Bone marrow (tissue), 2 donors: ENCODE measurements at places on chromosomes 4 and X.

DNA sequence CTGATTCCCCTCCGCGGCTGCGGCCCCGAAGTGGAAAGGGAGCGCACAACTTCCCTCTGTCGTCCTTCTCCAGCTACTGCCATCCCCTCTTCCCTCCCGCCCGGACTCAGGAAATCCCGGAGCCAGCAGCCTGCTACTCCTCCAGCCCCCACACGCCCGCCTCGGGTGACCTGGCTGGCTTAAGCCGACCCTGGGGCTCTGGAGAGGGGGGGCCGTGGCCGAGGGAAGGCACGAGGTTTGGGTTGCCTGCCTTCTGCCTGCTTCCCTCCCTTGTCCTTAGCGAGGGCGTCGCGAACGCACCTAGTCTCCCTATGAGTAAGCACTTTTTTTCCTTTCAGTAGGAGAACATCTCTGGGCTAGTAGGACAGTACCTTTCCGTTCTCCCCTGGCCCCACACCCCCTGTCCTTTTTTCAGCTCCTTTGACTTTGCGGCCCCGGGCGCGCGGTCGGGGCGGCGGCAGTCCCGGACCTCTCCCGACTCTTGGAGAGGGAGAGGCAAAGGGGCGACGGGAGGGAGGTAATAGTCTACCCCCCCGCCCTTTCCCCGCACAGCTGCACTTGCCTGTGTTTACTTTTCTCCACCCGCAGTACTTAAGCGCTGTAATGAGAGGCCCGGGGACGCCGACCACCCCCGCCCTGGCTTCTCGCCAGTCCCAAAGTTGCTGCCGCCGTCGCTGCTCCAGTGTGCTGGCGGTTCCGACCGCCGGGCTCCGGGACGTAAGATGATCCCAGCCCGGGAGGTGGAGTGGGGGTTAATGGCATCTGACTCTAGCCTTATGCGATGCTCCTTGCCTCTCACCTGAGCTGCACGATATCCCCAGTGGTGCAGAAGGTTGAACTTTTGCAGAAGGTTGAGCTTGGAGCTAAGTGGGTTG, 868 bp downstream of the PLS3 start:
- DNase-seq = no peak

GRCh38 chr4:152938237-152938947, 2.3 kb downstream of the FHDC1 start:
- DNase-seq = no peak

DNA sequence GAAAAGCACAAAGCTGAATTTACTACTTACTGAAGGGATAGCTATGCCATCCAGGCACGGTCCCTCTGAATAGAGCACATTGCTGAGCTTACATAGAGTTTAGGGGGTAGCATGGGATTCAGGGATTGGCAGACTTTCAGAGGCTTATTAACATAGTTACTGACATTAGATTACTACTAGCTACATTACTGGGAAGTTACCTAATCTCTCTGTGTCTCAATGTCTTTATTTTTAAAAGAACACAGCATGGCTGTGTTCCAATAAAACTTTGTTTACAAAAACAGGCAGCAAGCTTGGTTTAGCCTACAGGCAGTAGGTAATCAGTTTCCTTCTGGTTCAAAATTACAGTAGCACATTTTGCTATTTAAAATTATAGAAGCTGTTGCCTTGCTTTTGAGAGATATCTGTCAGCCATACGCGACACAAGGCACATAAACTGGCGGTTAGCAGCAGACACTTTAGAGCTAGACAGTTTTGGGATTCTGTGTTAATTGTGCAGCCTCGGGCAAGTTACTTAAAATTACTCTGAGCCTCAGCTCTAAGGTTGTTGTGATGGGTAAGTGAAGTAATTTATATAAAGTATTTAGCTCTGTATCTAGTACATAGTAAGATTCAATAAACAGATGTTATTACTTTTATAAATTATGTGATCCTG, 6.9 kb downstream of the KLHL8 start:
- DNase-seq = no peak

DNA sequence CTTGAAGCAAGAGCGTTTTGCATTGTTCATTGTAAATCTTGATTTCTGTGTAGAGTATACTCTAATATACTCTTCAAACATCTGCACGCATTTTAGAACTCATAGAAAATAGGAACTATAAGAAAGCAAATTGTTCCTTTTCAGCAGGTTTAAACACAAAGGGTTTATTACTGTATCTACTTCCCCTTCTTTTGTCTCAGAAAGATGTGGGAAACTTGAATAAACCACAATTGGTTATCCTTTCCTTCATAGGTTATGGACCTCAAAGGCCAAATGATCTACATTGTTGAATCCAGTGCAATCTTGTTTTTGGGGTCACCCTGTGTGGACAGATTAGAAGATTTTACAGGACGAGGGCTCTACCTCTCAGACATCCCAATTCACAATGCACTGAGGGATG, 46.0 kb upstream of the GUCY1B1 start:
- no peak for DNase-seq

GRCh38 chrX:64885850-64886249, 90.4 kb downstream of the ZC4H2 start:
- DNase-seq = no peak

GRCh38 chr4:119489305-119489704, 139.3 kb downstream of the PDE5A start:
- DNase-seq = no peak

- DNase-seq = no peak
Measured at GRCh38 chrX:46957297-46957696, 45.1 kb downstream of the JADE3 start.

DNA sequence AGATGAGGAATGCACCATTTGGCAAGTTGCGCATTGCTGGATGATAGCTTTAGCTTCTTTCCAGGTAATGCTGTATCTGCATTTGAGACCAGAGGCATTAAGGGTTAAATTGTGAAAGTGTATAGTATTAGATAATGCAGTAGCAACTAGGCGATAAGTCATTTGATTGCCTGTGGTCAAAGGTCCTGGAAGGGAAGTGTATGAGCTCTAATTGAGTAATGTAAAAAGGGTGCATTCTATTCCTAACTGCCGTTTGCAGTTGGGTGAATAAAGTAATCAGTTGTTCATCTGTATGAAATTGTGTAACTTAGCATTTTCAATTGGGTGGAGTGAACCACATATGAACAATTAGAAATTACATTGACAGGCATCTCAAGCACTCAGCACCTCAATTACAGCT, 54.5 kb upstream of the WDR1 start:
- no peak for DNase-seq

DNA sequence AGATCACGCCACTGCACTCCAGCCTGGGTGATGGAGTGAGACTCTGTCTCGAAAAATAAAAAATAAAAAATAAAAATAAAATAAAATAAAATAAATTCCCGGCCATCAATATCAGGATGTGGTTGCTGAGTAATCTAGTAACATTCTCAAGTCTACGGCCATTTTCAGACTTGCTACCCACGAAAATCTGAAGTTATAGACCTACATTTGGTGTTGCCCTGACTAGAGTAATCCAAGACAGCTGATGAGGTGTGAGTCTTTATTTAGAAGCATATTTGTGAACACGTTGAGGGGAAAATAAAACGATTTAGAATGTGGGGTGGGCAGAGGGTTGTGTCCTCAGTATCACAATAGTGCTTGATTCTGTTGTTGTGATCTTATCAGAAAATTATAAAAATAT, 130.2 kb upstream of the MID1 start:
- DNase-seq = no peak

DNA sequence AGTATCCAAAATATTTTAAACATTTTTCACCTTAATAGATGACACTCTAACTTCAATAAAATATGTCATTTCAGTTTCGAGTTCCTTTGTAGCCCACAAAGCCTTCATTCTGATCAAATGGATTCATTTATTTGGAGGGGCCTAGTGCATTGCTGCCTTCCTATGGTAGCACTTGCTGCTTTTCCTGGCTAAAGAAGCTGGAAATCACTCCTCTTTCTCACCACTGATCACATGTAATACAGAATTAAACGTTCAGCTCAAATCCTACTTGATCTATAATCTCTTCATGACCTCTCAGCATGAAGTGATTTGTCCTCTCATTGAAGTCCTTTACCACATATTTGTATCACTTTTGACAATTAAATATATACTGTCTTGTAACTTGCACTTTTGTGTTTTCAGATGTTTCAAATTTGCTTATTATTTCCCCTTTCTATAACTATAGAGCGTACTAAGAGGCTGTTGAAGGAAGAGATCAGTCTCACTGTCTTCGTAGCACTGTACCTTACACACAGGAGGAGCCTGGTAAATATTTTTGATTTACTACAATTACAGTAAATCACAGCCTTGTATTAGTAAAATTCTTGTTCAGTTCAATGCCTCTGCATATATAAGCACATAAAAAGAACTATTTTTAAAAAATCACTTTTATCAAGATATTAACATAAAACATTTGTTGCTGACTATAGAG, 555 bp downstream of the CFI start:
- no peak for DNase-seq

DNA sequence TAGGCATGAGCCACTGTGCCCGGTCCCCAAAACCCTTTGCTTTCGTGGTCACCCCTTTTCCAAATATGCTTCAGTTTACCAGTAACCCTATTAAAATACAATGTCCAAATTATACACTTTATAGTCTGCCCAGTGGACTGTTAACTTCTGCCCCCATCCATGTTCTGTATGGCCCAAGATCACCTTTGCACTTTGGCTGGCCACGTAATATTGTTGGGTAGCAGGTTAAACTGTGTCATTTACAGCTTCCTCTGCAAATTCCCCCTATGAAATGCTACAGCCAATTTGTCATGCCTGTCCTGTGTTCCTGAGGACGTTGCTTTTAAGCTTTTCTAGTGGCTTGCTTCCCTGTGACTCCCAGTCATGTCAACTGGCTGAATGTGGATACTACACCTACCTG, 101.1 kb upstream of the IL13RA1 start:
- DNase-seq = no peak
